ENCODE measurements at places on chromosomes 1 and 21.
A peak's percentile ranks its signal among the peaks of the same experiment; 100 is the strongest.

- no peak for DNase-seq
These were observed 22.7 kb upstream of the IFNAR1 start for GRCh38 chr21:33302055-33302454.

DNA sequence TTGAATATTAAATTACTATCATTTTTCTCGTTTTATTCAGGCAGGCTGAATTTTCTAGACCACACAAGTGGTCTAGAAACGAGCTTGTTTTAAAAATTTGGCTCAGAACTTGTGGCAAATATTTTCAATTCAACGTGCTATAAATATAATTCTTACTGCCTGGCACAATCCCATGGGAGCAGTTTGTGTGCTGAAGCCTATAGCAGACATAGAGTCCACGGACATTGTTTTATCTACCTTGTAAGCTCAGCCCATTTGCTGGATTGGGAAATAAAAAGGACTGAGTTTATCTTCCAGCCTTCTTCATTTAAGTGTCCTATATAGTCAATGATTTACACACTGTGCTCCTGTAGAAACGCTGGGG, 103.4 kb downstream of the ZBTB18 start:
- no peak for DNase-seq

GRCh38 chr1:169117014-169117413, 10.5 kb downstream of the ATP1B1 start:
- no peak for DNase-seq

DNA sequence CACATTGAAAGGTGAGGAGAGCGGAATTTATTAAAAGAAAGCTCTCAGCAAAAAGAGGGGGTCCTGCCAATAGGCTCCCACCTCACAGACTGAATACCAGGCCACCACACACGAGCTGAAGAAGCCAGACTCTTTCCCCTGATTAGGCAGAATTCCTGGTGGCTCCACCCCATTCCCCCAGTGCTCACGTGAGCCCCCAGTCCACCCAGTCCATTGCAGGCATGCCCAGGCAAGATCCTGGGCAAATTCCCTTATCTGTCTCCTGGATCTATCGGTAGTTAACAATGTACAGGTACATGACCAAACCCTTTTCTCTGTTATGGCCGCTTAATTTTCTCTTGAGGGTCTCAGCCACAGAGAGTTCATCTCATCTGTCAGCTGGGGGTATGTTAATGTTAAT, 54.6 kb upstream of the BTG3 start:
- DNase-seq: no peak

GRCh38 chr1:202145068-202145743, 669 bp upstream of the ARL8A start:
- no peak for DNase-seq

DNA sequence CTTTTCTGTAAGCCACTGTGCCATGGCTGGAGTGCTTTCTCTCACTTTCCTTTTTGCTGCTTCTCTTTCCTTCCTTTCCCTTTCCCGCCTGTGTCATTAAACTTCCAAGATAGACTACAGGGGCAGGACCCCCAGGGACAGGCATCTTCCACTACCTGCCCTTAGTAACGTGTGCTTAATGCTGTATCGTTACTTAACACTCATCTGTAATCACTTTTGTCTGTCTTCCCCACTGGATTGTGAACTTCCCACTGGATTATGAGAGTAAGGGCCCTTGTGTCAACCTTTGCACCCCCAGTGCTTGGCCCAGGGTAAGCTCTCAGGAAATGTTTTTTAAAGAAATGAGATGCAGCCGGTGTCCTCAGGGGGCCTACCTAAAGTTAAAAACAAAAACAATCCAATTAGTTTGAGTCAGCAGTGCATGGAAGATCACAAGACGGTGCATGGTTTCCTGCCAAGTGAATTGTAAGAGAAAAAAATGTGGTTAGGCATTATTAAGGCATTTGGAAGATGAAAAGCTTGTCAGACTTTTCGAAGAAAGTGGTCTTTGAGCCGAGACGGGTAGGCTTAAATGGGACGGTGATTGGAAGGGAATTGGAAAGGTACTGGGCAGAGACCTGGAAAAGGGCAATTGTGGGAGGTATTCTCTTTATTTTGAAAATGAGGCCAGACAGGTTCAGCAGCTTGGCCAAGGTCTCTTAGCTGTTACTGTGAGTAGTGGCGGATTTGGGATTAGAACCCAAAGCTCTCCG, 958 bp downstream of the LYPLAL1 start:
- DNase-seq: no peak

- DNase-seq: no peak
These were observed 29.1 kb upstream of the PLA2G4A start for GRCh38 chr1:186799689-186800054.

DNA sequence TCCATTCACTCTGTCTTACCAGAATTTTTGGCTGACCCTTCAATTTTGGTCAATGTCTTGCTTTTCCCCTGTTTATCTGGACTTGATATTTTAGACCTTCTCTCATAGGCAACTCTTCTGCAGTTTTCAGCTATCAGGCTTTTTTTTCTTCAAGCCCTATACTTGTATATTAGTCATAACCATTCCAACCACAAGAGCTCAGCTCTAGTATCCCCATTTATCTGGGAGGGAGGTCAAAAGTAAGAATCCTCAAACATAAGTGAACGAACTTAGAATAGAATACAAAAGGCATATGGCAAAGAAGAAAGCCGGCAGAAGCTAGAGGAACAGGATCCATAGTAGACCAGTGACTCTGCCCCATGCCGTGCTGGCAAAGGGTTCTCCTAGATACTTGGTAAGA, 45.9 kb upstream of the TNFSF4 start:
- no peak for DNase-seq

DNA sequence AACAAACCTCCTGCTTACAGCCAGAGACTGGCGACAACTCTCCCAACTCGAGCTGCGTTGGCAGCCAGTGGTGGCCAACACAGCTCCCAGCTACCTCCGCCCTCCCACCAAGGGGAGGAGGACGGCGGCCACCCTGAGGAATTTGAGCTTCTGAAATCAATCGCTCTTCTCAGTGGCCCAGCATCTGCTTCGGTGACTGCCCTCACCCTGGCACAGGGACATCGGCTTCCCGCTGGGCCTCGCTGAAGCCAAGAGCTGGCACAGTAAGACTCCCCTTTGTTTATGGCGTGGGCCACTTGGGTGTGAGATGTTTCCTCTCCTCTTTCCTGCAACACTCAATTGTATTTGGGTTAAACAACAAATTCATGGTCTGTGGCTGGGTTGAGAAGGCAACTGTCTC, 136.2 kb downstream of the ZBTB18 start:
- DNase-seq: no peak

GRCh38 chr1:18962121-18962721, 5.7 kb upstream of the IFFO2 start:
- DNase-seq: no peak

DNA sequence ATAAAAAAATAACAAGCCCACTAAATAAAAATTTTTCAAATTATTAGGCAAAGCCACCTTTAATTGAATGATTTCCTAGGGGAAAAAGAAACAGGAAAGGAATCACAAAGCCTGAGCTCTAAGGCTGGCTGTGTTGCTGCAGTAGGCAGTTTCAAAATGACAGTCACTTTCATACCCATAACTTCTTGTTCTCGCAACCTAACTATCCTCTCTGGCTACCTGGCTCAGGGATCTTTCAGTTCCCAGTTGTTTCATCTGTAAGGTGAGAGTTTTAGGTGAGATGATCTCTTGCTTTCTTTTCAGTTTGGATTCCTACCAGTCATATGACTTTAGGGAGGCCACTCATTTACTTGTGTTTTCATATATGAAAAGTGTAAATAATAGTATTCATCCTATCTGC, 226.1 kb downstream of the ASTN1 start:
- DNase-seq: no peak

- DNase-seq: no peak
These were observed 27.4 kb downstream of the RAD54L start for GRCh38 chr1:46275030-46275337.

DNA sequence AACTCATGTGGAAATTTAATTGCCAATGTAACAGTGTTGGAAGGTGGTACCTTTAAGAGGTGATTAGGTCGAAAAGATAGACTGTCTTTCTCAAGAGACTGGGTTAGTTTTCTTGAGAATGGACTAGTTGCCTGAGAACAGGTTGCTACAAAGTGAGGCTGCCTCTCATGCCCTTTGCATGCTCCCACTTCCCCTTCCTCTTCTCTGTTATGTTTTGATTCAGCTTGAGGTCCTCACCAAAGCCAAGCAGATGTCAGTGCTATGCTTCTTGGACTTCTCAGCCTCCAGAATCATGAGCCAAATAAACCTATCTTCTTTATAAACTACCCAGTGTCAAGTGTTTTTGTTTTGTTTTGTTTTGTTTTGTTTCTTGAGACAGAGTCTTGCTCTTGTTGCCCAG, 187.0 kb upstream of the RUNX1 start:
- no peak for DNase-seq

- no peak for DNase-seq
These were observed 7.8 kb downstream of the DIPK1A start for GRCh38 chr1:92953491-92953890.

DNA sequence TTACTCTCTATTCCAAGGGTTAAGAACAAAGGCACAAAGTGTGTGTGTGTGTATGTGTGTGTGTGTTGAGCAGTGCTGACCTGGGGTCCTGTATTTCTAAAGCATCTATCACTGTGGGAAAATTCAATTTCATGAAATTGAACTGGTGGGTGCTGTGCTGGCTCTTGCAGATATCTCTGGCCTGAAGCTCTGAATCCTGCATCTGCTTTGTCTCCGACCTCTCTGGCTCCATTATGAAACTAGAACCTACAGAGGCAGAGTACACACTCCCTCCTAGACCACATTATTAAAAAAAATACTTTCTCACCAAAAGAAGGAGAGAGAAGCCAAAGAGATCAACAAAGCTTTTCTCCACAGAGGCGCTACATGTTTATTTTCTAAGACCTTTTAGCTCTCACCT, 88.4 kb upstream of the PDE4B start:
- DNase-seq: no peak

DNA sequence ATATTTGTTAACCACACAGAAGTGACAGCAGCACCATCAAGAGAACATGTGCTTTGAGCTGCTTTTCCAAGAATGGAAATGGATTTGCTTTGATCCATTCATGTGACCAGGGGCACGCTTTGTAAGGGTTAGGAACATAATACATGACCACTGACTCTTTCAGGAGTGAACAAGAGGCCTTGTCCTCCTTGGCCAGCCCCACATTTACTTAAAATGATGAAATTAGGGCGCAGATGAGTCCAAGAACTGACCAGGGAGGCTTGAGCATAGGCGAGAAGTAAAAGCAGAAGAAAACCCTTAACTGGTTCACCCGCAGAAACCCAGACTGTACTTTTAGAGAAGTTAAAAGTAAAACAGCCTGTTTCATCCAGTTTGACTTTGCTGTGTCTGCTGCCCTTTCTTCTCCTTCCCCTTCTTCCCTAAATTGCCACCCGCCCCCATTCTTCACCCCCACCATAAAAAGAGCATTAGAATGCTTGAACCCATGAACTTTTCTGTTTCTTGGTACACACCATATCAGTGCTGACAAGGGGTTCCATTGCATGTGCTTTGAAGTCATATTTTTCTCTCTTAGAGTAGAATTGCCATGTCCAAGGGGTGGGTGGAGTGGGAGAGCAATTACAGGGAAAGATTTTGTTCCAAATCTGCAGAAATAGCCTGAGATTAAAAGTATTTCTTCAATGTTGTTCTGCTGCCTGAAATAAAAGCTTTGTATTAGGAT, 2.6 kb upstream of the GLUL start:
- no peak for DNase-seq

DNA sequence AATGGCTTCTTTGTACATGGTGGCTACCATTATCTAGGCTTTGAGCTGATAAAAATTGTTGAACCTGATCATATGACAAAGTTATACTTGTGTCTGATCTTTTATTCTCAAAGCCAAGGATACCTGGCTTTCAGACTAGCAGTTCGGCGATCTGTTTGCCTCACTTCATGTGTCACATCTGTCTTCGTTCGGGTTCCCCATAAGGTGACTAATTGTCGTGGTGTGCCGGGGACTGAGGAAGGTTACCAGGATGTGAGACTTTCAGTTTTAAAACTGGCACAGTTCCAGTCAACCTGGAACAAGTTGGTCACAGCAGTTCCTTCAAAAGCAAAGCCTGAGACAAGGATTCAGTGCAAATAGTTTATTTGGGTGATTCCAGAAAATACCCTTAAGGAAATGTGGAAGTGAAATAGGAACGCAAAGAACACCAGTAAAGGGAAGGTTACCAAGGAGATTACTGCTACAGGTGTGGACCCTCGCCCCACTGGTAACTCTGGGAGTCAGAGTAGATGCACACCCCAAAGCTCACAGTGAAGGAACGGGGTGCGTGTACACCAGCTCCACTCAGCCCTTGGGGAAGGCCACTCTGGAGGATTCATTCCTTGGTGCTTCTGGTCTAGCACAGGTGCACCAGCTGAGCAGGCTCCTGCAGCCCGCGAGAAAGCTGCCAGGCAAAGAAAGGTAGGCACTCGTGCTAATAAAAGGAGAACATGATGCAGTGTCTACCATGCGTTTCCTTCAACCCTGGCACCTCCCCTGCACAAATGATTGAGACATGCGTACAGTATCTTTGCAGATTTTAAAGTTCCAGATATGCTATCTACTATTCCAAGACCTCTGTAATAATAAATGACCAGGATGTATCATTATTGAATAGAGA, 69.0 kb downstream of the VWA5B1 start:
- no peak for DNase-seq

DNA sequence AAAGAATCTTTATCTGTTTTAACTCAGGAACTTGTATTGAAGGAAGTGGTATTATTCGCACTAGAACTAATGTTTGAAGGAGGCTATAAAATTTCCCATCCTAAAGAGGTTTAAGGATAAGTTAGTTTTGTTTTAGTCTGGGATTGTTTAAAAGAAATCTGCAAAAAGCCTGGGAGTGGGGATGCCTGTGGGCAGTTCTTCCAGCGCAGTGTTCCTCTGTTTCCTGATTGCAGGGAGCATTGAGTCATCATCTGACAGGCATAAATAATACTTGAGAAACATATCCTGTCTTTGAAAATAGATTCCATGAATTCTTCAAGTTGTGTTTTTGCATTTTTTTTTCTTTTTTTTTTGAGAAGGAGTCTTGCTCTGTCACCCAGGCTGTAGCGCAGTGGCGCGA, 350.8 kb upstream of the PTBP2 start:
- no peak for DNase-seq

- DNase-seq: peak; percentile 98
These were observed at the start of gene PSMD4 for GRCh38 chr1:151254217-151255213. Gene PSMD4 (plus strand): TSS chr1:151254734. CDS start chr1:151254783, 49 bp downstream.

GRCh38 chr1:155051777-155052398, 772 bp downstream of the ADAM15 start:
- peak; percentile 49 for DNase-seq

- no peak for DNase-seq
These were observed 106.6 kb upstream of the SPAG17 start for GRCh38 chr1:118291661-118292060.

DNA sequence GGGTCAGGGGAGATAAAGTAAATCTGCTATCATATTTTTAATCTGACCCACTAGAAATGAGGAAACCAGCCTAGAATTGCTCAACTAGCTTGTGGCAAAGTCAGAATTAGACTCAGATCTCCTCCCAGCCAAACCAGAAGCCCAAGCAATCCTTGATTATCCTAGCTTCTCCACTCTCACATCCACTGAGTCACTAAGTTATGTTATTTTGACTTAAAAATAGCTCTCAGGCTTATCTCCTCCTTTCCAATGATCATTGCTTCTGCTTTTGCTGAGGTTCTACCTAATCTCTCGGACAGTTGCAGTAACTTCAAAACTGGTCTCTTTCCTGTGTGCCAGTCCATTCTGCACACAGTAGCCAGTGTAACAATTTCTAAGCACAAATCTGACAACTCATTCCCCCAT, 22.9 kb downstream of the OVAAL start:
- DNase-seq: no peak

Data from NCI-H1694 (cell line).